ENCODE measurements at places on chromosomes 12 and 14.

DNA sequence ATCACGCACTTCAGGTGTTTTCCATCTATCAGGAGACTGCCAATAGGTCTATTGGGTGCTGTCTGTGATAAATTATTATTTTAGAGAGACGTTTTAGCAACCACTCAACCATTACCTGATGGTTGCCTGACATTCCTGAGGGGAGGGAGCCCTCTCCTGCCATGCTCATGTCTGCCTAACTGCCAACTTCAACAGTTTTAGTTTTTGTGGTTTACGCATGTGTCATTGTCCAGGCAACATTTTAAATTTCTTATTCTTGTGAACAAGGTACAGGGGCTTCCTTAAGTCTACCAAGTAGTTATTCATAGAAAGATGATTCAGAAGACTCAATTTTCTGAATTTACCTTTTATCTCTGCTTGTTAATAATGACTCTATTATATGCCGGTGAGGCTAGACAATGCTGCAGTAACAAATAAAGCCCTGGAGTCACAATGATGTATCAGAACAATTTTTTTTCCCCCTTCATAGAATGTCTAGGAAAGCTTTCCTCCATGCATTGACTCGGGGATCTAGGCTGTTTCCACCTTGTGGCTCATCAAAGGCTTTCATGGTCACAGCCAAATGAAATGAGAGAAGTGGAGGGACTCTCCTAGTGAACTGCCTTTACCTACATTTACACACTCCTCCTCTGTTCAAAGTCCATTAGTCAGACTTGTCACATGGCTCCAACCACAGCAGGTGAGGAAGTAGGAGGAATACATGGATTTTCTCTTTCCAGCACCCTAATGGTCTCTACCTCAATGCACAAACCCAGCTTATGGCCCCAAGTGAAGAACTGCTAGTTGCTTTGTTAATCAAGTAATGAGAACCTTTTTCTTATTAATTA is 225.8 kb downstream of the CRADD start:
- no peak for DNase-seq

- DNase-seq = no peak
Measured at GRCh38 chr14:23185063-23185462, 1.6 kb upstream of the SLC7A8 start.

GRCh38 chr14:69754487-69754886 is 12.5 kb upstream of the SRSF5 start:
- no peak for DNase-seq

DNA sequence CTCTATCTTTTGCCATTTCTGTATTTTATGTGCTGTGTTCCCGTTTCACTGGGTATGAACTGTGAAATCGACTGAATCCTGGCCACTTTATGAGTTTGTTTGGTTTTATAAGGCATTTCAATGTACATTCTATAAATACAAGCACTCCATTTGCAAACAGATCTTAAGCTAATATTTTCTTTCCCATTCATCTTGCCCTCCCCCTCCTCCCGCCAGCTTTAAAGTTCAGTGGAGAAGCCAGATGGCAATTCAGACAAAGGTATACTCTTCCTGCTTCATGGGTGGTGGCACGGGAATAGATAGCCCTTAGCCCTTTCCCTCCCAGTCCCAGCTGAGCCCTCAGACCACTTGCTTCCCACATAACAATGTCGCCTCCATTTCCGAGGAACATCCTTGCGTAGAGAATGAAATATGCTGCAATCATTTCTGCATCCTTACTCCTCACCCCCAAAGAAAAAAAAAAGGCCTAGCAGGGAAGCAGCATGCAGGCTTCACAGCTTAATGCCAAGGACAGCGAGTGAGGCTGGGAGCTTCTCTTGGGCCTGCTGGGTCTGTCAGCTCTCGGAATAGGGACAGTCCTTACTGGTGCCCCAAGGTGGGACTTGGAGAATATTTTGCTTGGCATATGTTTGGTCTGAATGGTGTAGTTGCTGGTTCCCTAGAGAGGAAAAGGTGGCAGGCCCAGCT is 52.8 kb upstream of the SRSF5 start:
- DNase-seq = no peak

DNA sequence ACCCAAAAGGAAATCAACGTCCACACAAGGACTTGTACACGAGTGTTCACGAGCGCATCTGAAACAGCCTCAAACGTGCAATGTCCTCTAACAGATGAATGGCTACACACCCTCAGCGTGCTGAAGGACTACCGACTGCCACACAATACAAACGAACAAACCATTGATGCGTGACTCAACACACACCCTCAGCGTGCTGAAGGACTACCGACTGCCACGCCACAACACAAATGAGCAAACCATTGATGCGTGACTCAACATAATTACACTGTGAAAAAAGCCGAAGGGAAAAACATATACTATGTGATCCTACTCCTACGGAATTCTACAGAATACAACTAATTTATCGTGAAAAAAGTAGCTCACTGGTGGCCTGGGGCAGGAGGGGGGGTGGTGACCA is 25.1 kb upstream of the BTBD6 start:
- DNase-seq = no peak

GRCh38 chr14:70821584-70822529 is 12.5 kb upstream of the MAP3K9 start:
- no peak for DNase-seq

DNA sequence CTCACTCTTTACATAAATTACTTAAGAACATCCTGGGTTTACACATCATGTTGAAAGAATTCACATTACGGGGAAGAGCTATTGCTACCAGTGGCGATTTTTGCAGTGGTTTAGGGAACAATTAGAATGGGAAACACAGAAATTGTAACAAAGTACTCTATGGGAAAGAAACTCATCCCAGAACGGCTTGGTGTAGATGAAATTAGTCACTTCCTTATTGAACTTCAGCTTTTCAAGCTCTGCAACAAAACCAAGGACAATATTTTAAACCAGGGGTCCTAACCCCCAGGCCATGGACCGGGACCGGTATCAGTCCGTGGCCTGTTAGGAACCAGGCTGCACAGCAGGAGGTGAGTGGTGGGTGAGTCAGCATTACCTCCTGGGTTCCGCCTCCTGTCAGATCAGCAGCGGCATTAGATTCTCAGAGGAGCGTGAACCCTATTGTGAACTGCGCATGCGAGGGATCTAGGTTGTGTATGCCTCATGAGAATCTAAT is 32.3 kb upstream of the FICD start:
- DNase-seq = no peak

DNA sequence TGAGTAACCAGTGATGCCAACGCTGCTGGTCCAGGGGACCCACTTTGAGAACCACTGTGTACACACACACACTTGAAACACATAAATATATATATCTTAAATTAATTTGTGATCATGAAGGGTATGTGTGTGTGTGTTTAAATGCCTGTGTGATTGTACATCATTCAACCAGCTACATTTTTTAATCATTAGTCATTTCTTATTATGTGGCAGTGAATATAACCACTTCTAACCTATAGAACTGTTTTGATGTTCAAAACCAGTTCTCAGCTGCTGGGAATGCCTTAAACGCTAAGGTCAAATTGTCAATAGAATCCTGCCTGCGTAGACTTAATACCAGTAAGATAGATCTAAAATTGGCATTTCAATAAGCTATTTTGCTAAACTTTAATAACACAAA is 330.0 kb downstream of the SYT1 start:
- no peak for DNase-seq

DNA sequence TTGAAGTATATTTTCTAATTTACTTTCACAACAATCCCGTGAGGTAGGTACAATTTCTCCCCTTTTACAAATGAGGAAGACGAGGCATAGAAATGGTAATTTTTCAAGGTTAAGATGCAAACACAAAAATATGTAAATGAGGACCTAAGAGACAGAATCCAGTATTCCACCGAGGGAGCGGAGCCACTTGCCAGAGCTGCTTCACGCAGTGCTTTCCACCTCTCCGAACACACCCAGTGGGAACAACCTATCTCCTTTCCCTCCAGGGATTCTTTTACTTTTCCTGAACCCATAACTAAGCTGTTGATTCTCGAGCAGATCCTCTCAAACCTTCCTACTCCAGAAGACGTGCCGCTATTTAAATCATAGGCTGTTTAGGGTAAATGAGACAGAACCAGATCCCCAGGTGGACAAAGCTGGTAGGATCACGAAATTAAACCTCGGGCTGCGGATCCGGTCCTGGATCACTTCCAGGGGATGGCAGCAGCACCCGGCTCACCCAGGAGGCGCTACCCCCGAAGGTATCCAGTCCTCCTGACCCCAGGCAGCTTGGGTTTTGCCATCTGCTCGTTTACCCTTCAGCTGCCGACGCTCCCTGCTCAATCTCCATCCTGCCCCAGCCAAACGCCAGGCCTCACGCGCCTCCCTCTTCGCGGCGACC is 1.5 kb downstream of the DDHD1 start:
- no peak for DNase-seq

GRCh38 chr12:102722147-102722546 is 194.9 kb downstream of the PAH start:
- DNase-seq = no peak

DNA sequence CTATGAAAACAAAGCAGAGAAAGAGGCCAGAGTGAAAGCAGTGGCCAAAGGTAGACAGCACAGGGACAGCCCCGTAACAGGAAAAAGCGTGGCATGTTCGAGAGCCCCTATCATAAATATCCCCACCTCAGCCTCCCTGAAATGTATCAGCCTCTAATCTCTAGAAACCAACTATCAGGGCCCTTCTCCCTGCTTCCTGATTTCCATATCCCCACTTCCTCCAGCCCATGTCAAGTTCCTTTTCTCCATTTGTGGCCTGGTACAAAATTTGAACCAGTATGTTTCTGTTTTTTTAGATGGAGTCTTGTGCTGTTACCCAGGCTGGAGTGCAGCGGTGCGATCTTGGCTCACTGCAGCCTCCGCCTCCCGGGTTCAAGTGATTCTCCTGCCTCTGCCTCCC is 16.9 kb downstream of the DEPDC4 start:
- no peak for DNase-seq

DNA sequence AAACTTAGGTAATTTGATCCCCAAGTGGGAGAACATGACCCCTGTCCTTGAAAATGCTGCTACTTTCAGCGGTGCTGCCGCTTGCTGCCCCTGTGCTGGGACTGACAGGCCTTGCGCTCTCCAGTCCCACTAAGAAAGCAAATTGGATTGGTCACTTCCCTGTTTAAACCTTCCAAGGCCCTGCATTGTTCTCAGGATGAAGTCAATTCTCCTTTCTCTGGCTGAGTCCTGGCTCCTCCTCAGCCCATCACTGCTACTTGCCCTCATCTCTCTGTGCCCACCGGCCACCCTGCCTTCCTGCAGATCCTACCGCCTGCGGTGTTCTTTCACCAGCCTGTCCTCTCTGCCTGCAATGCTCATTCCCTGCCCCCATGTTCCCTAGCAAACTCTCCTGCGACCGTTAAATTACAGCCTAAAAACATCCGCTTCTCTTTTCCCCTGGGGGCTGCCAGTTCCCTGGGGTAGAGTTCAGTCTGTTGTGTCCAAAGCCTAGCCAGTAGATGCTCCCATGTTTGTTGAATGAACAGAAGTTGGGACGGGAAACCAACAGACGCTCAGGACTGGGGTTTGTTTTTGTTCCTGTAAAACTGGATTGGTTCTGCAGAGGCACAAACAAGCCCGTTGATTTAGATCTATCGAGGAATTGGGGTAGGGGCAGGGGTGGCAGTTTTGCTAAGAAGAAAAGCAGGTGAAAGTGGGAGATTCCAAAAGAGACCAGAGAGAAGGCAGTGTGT is 127.3 kb upstream of the HIF1A start:
- DNase-seq = no peak

GRCh38 chr14:52553671-52554575 is 1.3 kb downstream of the GPR137C start:
- peak; percentile 67 for DNase-seq

DNA sequence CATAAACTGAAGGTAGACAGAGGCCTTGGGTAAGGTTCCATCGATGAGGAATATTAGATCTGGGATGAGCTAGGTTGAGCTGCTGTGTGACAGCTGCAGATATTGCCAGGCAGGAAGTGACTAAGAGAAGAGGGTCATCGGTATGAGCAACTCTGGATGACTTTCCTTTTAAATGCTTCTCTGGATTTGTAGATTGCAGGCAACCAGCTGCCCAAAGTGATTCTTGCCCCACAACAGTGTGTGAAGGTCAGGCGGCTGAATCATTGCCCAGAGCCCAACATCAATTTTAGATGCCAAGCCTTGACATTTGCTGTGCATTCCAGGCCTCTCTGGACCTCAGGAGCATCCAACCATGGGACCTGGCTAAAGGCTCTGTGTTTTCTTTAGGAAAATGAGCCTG is 255.9 kb downstream of the DPF3 start:
- no peak for DNase-seq

- no peak for DNase-seq
Measured at GRCh38 chr12:29869946-29870345, 86.2 kb upstream of the TMTC1 start.

DNA sequence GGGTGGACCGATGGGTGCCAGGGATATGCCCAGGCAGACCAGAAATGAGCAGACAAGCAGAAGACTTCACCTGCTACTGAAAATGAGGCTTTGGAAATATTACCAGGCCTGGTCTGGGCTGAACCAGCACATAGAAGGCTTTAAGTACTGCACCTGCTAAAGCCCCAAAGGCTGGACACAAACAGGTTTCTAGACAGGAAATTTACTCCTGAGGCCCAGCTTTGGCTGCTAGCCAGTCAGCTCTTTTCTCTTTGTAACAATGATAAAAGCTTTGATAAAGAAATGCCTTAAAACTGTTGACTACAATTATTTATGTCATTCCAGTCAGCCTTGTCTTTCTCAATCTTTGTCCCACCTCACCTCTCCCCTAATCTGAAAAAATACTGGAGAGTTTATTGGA is 228.9 kb upstream of the EGLN3 start:
- no peak for DNase-seq

- DNase-seq = no peak
Measured at GRCh38 chr12:13973996-13974395, 7.4 kb downstream of the GRIN2B start.

- no peak for DNase-seq
Measured at GRCh38 chr14:65255029-65255545, 152.8 kb upstream of the MAX start.

- no peak for DNase-seq
Measured at GRCh38 chr12:55697686-55698085, 10.0 kb downstream of the ITGA7 start.

DNA sequence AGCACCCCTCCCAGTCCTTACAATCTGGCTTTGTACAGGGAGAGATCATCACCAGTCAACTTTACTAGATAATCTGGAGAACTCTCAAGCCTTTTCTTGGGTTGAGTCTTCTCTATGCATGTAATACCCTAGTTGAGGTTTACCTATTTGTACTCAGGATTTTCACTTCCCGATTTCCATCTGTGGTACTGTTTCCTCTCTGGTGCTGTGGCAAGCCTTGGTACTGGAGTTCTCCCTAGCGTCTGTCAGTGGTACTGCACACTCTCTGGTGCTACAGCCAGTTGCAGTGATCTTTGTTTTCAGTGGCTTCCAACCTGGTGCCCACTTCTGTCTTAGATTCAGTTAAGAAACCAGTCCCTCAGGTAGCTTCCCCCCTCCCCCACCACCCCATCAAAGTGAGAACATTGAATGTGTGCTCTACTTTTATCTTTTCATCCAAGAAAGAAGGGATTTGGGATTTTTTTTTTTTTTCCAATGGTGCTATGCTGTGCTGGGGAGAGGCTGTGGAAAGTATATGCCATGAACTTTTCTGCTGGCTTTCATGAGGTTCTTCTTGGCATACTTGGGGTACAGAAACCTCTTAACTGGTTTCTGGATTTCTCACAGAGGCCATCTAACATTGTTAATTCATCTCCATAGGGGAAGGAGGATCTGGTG is 69.4 kb upstream of the EVL start:
- peak; percentile 24 for DNase-seq

- DNase-seq = no peak
Measured at GRCh38 chr14:93089521-93090269, 26.0 kb downstream of the ITPK1 start.

GRCh38 chr12:120263748-120264085 is 1.8 kb downstream of the PXN start:
- DNase-seq = no peak
